ENCODE measurements at places on chromosomes 6 and 20.

- no peak for DNase-seq
Measured at GRCh38 chr20:40838509-40838908, 149.5 kb upstream of the MAFB start.

DNA sequence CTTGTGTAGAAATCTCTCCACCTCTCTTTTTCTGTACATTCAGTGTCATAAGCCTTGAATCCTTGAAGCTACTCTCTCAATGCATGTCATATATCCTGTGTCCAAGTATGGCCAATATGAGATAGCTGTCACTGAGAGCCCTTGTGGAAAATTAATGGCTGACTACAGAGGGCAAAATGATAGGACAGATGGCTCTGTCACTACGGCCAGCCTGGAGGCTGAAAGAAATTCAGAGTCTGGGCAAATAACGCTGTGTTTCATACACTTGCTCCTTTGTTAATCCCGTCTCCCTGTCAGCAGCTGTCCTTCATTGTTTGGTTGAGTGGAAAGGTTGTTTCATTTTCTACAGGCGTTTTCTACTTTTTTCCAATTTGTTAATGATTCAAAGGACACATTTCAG lies 70.4 kb upstream of the VGLL2 start:
- DNase-seq = no peak

DNA sequence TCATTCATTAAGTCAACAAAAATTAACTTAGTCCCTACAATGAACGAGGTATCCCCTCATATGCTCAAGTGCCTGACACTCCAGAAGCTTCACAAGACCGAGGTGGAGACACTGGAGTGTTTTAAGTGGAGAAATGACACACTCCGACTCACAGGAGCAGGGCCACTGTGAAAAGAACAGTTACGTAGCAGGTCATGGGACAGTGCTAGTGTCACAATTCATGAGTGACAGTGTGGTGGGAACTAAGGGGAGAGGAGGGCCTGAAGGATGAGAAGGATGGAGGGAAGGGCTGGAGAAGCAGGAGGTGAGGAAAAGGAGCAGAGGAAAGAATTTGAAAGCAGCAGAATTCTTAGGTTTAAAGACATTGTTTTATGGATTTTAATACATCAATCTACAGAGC lies 1.3 kb upstream of the HLA-A start:
- no peak for DNase-seq

DNA sequence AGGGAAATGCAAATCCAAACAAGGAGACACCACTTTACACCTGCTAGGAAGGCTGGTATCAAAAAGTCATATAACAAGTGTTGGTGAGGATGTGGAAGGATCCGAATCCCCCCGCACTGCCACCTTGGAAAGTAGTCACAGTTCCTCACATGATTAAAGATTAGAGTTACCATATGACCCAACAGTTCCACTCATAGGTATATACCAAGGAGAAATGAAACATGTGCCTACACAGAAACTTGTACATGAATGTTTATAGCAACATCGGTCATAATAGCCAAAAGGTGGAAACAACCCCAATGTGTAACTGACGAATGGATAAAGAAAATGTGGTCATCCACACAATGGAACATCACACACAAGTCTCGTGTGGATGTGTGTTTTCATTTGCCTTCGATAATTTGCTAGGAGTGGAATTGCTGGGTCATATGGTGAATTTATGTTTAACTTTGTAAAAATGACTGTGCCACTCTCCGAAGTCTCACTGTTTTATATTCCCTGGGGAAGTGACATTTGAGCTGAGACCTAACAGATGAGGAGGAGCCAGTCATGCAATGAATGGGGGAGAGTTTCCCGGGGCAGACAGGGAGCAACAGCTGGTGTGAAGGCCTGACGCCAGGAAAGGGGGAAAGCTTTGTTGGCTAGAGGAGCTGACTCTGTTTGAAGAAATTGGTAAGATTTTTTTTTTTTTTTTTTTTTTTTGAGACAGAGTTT lies 125.9 kb upstream of the MLN start:
- DNase-seq = no peak

- peak; percentile 96 for DNase-seq
Measured at GRCh38 chr6:30721198-30722024, 1.3 kb downstream of the TUBB start.

DNA sequence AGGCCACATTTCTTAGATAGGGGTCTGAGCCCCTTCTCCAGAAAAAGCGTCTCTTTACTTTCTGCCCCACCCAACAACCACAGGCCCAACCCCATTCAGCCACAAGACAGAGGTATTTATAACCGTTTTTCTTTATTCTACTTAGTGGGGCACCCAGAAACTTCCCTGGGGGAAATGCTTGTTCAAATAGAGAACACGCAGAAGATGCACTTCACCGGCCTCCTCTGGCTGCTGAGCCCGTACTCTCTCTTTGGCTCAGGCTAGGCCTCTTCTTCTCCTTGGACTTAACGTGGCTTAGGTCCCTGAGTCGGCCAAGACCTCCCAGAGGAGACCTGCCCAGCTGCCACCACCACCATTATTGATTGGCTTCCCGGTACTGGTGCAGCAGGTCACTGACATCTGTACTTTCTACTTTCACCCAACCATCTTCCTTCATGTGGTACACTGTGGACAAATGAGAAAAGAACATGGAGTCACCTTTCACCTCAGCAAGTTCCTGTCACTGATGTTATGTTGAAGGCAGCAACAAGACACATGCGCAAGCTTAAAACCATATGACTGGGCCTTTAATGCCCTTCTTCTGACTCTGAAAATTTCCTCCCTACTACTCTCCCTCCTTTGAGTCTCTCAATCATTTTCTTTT lies 2.2 kb upstream of the TAP2 start:
- DNase-seq = no peak

GRCh38 chr6:133748628-133749027 lies 140.3 kb upstream of the TCF21 start:
- no peak for DNase-seq

All from stimulated activated CD4-positive, alpha-beta T cell treated with anti-CD3 and anti-CD28 coated beads, Interleukin-4, amount 100 ng/mL, for 48 hours (primary cell).